ENCODE measurements at places on chromosomes 4 and X.
A peak's percentile ranks its signal among the peaks of the same experiment; 100 is the strongest.

- no peak for DNase-seq
These were observed 24.3 kb downstream of the RBM10 start for GRCh38 chrX:47169273-47169672.

DNA sequence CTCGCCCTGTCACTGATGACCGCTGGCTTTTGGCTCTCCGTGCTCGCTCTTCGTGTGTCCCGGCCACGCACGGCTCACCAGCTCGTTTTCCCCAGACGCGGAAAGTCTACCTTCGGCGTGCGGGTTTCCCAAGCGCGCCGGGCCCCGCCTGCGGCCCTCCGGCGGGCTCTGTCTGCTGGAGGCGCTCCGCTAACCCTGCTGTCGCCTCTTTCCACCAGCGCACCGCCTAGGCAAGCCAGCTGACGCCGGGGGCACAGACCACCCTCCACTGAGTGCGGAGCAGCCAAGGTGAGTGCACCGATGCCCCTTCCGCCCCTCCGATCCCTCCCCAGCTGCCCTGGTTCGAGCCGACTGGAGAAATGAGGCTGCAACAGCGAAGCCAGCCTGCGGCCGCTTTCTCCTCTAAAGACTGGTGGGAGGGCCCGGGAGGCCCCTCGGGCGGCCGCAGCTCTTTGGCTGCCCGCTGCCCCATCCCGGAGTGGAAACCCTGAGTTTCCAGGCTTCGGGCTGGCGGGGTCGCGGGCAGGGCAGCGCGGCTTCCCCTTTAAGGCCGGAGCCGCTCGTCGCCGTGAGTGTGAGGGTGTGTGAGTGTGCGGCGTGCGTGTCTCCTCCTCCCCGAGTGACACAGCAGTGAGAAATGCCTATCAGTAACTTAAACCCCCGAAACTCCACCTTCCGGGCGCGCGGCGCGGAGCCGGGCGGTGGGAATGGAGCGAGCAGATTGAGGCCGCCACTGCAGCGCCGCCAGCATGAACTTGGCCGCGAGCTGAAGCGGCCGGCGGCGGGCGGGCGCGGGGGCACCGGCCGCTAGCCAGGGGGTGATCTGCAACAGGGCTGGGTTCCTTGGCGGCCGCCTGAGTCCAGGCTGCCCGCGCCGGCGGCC lies at the start of gene MAMLD1:
Gene MAMLD1, plus strand, starts transcription at position 719 of the 883 bp plus-strand sequence. CDS start 82,200 bp downstream, outside the sequence.
- peak; percentile 87 for DNase-seq

GRCh38 chrX:3771766-3772165 lies 58.3 kb upstream of the PRKX start:
- DNase-seq: no peak

DNA sequence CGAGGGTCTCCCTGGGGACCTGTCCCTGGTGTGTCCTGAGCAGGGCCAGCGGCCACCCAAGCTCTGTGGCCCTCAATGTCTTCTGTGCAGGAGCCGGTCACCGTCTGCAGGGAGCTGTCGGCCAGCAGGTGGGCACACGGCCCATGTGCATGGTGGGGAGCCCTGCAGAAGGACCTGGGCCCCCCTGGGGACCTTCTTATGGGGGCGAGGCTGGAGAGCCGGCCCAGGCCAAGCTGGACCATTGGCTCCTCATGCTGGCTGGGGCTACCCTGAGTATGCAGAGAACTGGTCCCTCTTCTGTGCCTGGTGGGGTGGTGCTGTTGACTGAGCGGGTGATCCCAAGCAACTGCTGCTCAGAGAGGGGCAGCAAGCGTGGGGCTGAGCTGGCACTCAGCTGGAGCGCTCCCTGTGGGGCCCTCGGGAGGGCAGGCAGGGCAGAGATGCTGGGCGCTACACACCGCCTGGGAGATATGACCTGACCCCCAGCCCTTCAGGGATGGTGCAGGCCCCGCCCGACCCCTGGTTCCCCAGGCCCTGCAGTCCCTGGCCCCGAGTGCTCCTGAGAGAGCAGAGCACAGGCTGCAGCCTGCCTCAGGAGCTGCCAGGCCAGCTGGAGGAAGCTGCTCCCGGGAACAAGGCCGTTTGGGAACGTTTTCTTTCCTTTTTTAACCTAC lies 14.8 kb downstream of the NAT8L start:
- DNase-seq: no peak

- peak; percentile 64 for DNase-seq
These were observed 29.2 kb downstream of the HTT-AS start for GRCh38 chr4:3044870-3045819.

- peak; percentile 31 for DNase-seq
These were observed 37.4 kb downstream of the LHFPL1 start for GRCh38 chrX:112642349-112642748.

- DNase-seq: no peak
These were observed 15.6 kb upstream of the ATP8A1 start for GRCh38 chr4:42672359-42673081.

GRCh38 chr4:65880594-65880993 lies 210.3 kb upstream of the EPHA5 start:
- DNase-seq: no peak

- DNase-seq: peak; percentile 50
These were observed 40.0 kb downstream of the C4orf51 start for GRCh38 chr4:145719752-145720624.

DNA sequence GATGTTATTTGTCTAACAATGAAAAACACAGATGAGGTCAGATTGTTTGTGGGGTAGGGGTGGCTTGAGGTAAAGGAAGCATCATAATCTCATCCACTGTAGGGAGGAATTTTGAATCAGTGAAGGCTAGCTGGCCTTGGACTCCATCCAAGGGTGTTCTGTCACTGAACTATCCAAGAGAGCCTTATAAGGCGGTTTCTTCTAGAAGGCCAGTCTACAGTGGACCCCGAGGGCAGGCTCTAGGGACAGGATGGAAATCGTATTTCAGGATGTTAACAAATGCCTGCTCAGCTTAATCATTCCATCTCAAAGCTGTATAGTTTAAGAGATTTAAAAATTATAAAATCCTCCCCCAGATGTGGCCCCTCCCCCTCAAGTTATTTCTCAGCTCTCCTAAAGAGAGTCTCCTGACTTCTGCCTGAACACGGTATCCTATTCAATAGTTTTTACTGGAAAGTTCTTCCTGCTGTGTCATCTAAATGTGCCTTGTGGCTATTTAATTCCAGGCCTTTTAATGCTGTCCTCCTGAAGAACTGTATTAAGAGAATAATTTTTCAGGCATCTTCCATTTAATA lies 8.0 kb downstream of the IGFBP7 start:
- DNase-seq: peak; percentile 89

DNA sequence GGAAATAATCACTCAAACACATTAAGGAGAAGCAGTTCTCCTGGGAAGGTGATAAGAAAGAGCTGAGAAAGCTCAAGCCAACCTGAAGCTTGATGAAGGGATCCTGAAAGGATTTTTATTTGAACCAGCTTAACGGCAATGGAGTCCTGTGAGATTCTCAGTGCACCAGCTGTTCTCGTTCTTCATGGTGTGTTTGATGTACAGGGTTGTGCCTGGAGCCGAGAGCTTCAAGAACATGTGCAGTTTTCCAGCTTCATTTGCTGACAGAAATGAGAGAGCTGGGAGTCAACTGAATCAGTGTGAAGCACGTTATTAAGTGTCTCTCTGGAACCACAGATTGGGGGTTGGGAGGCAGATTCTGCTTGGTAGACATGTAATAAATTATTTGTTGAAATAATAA lies 115.7 kb downstream of the ANKRD50 start:
- no peak for DNase-seq

DNA sequence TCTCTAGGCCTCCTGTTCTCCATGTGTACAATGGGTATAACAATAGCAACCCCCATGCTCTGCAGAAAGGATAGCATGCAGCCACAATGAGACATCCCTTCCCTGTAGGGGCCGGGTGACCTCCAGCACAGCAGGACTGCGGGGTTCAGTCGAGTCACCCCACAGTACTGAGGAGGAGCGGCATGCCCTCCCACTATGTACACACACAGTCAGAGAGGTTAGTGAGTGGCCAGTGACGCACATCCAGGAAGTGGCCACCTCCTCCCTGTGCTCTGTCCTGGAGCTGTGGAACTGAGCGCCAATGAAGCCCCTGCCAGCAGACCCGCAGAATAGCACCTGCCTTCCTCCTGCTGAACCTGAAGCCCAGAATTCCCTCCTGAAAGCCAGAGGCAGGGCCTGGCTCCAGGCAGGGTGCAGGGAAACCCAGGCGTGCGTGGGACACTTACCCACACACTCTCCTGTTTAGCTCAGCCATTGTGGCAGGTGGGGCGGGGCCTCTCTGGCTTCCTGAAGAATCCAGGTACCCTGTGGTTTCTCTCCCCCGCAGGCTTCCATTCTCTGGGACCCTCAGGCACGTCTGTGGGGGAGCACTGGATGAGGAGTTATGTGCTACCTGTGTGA lies 50.0 kb downstream of the WFS1 start:
- DNase-seq: no peak

DNA sequence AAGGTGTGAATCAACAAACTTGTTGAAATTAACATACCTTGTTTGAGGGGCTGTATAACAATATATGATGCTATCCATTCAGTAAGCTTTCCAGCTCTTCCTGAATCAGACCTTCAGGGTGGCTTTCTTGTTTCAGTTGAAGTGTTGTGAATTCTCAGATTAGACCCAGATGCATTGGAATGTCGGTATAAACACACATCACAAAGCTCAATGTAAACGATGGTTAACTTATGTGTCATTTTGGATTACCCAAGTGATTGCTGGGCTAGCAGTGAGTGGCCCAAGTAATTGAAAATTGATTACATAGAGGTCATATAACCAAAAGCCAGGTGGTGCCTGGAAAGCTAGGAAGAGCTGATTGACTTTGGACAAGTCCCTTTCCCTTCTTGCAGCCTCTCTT lies 115.0 kb downstream of the SHROOM4 start:
- no peak for DNase-seq

DNA sequence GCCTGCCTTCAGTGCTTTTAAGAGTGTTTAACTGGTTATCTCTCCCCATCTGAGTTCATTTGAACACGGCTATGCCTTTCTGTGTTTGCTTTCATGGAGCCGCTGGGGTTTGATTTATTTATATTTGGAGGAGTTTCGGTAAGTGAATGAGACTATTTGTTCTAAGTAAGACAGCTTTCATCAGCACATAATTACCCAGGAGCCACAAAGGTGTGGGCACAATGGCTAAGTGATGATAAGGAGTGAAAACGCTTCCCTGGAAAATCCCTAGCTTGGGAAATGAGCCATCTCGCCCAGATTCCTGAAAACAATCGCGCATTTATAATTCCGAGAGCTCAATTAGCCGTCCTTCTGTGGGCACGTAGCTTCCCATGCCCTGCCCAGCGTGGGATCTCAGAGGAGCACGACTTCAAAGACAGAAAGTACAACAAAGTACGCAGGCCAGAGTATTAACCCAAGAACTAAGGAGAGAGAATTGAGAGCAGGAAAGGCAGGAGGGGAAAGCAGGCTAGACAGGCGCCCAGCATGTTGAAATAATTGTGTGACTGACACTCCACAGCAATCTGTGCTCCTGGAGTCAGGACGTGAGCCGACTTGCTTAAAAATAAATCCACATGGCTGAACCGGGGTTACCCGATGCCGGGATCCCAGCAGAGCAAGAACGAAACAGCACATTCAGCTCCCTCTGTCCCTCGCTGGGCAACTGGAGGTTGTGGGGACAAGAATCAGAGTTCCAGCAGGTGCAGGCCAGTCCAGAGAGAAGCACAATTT lies 99.0 kb downstream of the DHRSX start:
- DNase-seq: peak; percentile 71

- no peak for DNase-seq
These were observed 77.4 kb upstream of the AGA start for GRCh38 chr4:177519481-177520260.

DNA sequence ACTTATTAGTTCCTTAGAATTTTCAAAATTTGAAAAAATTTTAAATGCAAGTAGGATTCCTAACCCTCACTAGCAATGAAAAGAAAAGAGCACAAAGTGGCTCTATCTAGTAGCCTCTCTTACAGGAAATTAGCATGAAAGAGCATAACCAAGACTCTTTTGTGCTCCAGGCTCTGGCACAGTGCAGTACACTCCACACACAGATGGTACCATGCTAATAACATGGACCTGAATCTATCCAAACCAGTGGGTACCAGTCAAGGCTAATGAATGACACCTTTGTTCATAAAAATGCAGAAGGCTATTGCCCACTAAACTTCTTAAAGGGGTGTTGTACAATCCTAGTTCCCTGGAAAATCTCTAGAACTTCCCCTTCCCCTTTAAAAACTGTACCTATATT lies 119.0 kb downstream of the MANBA start:
- no peak for DNase-seq

- DNase-seq: no peak
These were observed 893.9 kb downstream of the PCDH7 start for GRCh38 chr4:31613946-31614623.

DNA sequence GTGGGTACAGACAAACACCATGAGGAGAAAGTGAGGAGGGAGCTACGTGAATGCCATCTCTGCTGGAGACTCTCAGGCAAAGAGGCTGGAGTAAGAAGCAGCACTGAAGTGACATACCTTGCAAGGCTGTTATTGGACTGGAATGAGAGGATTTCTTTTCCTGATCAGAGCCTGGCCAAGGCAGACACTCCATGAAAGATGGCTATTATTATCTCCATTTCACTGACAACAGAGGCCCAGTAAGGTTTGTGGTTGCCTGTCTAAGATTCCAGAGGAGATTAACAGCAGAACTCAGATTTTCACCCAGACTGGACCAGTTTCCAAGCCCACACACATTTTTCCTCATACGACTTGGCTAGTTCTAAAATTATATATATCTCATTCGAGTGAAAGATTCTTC lies 162.0 kb upstream of the EOLA2 start:
- no peak for DNase-seq

DNA sequence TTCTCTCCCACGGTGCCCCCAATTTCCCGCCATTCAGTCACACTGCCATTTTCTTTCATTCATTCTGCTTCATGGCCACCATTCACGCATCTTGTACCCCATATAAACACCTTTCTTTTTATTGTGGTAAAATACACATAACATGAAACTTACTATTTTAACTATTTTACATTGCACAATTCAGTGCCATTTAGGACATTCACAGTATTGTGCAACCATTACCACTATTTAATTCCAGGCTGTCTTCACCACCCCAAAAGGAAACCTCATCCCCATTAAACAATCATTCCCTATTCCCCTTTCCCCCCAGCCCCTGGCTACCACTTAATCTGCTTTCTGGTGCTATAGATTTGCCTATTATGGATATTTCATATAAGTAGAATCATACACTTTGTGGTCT lies 15.9 kb downstream of the SPACA5 start:
- DNase-seq: no peak

DNA sequence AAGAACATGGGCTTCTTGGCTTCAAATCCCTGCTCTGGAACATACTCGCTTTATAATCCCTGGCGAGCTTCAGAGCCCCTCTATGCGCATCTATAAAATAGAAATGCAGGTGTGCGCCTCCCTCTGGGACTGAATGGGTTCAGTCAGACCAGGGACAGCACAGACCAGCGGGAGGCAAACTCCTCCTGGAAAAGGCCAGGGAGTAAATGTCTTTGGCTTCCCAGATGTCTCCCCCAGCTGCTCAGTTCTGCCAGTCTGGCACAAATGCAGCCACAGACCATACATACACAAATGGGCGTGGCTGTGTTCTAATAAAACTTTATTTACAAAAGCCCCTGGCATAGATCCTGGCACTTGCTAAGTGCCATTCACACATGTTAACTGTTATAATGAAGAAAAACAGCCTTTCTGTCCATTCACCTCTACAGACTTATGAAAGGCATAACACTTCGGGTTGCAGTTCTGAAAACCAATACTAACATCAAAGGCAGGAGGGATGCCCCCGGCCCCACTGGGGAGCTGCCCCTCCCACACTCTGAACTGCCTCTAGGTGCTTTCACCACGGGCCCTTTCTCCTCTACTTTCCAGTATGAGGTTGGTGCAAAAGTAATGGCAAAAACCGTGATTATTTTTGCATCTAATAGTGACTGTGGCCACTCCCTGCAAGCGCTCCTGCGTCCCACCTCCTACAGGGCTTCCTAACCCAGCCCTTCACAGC lies 4.6 kb downstream of the JAKMIP1 start:
- DNase-seq: no peak

- DNase-seq: peak; percentile 38
These were observed 135.5 kb downstream of the PALLD start for GRCh38 chr4:168632301-168632725.

Measured in stomach (tissue), 19 donors.